ENCODE measurements at places on chromosomes 7 and 10.
A peak's percentile ranks its signal among the peaks of the same experiment; 100 is the strongest.

DNA sequence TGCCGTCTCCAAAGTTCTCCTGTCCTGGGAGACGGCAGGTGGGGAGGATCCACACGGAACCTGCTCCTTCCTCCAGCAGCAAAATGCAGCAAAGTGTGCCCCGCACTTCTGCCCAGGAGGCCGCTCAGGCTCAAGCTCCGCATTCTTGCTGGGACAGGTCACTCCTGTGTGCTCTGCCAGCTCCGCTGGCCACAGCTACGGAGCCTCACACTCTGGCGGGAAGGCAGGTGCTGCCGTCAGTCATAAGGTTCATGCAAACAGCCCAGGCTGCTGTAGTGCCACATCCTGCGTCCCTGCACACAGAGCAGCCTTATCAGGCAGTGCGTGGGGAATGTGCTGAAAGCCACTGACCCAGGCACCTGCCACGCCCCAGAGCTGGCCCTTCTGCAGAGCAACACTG lies 22.4 kb downstream of the ADGRA1 start:
- H3K4me3 ChIP-seq = no peak overlapping the region
- no peak for DNase-seq
- H3K27ac ChIP-seq = no peak overlapping the region
- peaks cover 1% of the 10 kb centered on the region for H3K27me3 ChIP-seq
- no peaks in the 10 kb centered on the region for H3K36me3 ChIP-seq

DNA sequence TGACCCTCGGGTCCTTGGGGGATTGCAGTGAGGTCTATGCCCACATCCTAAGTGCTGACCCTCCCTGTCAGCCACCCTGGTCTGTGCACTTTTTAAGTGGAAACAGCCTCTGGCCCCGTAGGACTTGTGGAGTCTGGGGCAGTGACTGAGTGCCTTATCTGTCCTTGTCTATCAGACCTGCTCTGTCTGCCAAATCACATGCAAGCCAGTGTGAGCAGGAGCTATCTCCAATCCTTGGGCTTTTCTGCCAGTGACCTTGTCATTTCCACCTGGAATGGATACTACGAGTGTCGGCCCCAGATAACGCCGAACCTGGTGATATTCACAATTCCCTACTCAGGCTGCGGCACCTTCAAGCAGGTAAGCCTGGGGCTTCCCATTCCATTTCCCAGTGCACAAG lies 62.7 kb downstream of the C10orf120 start:
- H3K4me1 ChIP-seq = no peaks in the 10 kb centered on the region
- no peak overlapping the region for H3K4me3 ChIP-seq
- no peaks in the 10 kb centered on the region for H3K36me3 ChIP-seq
- H3K27ac ChIP-seq = no peak overlapping the region
- DNase-seq = no peak
- H3K27me3 ChIP-seq = peaks cover 39% of the 10 kb centered on the region

DNA sequence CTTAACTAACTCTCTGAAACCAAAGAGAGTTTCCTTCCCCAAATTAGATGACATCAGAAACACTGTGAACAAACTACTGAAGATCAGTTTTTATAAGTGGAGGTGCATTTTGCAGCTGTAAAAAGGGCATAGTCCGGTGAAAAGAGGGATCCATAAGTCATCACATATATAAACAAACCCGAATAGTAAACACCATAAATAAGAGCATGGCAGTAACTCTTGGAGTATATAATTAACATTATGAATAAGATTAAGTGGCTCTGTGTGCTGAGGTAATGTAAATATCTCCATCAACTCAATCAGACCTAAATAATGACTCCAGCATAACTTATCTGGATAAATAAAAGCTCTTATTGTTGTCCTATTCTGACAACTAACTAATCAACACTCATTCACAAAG lies 43.0 kb upstream of the SHTN1 start:
- no peaks in the 10 kb centered on the region for H3K4me1 ChIP-seq
- H3K27me3 ChIP-seq = peaks cover 7% of the 10 kb centered on the region
- H3K4me3 ChIP-seq = no peak overlapping the region

GRCh38 chr7:132554446-132554845 lies 21.8 kb downstream of the PLXNA4 start:
- no peak overlapping the region for H3K27ac ChIP-seq
- no peaks in the 10 kb centered on the region for H3K36me3 ChIP-seq
- H3K4me3 ChIP-seq = no peak overlapping the region
- H3K4me1 ChIP-seq = no peaks in the 10 kb centered on the region
- no peak for DNase-seq

- H3K4me1 ChIP-seq = peaks cover 35% of the 10 kb centered on the region
- no peaks in the 10 kb centered on the region for H3K27me3 ChIP-seq
- no peak for DNase-seq
- no peak overlapping the region for H3K4me3 ChIP-seq
Measured at GRCh38 chr7:131355917-131356777, 28.5 kb downstream of the MKLN1 start.

DNA sequence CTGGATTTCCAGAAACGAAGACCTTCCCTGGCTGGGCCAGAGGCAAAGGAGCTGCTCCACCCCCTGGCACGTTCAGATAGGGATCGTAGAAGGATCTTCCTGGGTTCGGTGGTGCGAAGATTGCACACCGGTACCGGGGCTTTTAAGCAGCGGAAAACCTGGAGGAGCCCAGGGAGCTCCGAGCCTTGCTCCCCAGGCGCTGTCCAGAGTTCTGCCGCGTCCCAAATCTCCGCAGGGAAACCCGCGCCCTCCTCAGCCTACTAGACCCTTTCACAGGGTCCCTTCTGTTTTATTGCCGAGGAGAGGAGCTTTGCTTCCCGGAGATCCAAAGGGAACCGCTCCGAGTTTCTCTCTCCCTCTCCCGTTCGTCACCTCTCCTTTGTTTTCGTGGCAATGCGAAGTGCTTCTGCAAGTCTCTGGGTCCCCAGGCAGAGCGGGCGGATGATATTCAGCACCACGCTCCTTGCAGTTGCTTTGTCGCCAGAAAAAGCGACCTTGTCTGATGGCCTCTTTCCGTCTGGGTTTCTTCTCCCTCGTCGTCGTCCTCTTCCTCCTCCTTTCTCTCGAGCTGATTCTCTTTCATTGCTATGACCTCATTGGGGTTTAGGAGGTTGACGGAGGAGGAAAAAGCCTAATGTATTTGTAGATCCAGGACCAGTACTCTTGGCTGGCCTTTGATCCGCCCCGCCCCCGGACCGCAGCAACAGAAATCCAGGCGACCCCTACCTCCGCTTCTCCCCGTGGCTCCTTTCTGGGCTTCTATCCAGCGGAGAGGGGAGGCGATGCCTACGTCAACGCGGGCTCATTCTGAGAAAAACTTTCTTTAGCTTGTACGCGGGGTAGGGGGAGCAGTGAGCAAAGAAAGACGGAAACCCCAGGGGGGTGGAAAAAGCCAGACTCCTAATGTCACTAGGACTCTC lies at the start of gene TMEM196:
TMEM196 (minus strand) TSS at position 777 of the 920 bp plus-strand sequence. CDS start 921 bp downstream, outside the sequence.
- H3K4me1 ChIP-seq = peaks cover 14% of the 10 kb centered on the region
- peak within 1 kb of the TSS; percentile 59 for H3K4me3 ChIP-seq
- peaks cover 64% of the 10 kb centered on the region for H3K27me3 ChIP-seq

DNA sequence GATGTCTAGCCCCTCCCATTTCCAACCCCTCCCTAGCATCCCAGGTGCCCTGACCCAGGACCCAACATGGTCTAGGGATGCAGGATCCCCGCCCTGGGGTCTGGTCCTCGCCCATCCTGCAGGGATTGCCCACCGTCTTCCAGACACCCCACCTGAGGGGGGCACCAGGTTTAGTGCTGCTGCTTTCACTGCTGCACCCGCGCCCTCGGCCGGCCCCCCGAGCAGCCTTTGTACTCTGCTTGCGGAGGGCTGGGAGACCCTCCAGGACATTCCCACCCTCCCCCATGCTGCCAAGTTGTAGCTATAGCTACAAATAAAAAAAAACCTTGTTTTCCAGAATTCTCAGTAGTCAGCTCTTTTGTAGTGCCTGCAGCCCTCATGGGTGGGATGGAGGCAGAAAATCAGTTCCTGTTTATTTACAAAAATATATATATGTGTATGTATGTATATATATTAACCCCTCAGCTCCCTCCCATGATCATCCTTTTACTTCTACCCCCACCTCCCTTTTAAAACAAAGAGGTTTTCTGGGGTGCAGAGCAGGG lies 9.7 kb downstream of the ZYX start:
- peaks cover 16% of the 10 kb centered on the region for H3K4me1 ChIP-seq
- peaks cover 32% of the 10 kb centered on the region for H3K36me3 ChIP-seq
- H3K27me3 ChIP-seq = no peaks in the 10 kb centered on the region
- H3K4me3 ChIP-seq = no peak overlapping the region
- DNase-seq = no peak
- H3K27ac ChIP-seq = no peak overlapping the region

GRCh38 chr10:10055656-10056442 lies 961.8 kb upstream of the CELF2 start:
- H3K4me1 ChIP-seq = peaks cover 16% of the 10 kb centered on the region
- H3K27ac ChIP-seq = no peak overlapping the region

DNA sequence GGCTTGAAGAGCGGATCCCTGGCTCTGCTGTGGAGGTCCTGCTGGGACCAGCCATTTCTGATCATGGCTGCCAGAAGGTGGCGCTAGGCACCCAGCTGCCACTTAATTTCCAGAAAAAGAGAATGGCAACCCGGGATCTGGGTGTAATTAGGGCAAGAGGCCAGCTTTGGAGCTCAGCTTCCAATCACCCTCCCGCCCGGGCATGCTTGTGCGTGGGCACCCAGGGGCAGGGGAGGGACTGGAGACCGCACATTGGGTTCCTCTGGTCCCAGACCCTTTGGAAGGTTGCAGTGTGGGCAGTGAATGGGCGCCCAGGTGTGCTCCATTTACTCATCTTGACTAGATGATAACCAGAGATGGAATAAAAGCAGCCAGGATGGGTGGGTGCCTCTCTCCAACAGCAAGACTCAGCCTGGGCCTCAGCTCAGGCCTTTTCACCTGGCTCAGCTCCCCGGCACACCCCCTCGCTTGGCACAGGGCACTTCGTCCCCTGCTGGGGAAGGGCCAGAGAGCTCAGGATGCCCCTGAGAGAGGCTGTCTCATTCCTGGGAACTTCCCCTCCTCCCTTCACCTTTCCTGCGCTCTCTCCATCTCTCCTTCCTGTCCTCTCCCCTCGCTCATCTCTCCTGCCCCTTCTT lies 14.7 kb downstream of the FAM241B start:
- peaks cover 28% of the 10 kb centered on the region for H3K4me1 ChIP-seq
- H3K4me3 ChIP-seq = no peak overlapping the region

DNA sequence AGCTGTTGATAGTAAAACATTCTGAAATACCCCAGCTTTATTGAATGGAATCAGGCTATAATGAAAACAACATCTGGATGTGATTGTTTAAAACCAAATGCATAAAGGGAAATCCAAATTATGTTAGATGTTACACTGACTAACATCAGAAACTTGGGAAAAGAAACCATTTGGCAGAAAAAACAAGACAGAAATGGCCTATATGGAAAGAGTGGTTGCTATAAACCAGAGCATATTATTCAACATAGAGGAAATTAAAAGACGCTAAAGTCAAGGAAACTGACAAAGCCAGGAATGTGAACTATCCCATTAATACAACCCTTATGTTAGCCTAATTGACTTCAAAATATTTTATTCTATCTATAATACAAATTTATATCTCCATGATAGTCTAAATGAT lies 53.0 kb upstream of the CABCOCO1 start:
- H3K4me3 ChIP-seq = no peak overlapping the region
- peaks cover 41% of the 10 kb centered on the region for H3K4me1 ChIP-seq
- H3K27me3 ChIP-seq = no peaks in the 10 kb centered on the region
- no peaks in the 10 kb centered on the region for H3K36me3 ChIP-seq
- no peak for DNase-seq
- H3K27ac ChIP-seq = peak overlapping the region; percentile 37

DNA sequence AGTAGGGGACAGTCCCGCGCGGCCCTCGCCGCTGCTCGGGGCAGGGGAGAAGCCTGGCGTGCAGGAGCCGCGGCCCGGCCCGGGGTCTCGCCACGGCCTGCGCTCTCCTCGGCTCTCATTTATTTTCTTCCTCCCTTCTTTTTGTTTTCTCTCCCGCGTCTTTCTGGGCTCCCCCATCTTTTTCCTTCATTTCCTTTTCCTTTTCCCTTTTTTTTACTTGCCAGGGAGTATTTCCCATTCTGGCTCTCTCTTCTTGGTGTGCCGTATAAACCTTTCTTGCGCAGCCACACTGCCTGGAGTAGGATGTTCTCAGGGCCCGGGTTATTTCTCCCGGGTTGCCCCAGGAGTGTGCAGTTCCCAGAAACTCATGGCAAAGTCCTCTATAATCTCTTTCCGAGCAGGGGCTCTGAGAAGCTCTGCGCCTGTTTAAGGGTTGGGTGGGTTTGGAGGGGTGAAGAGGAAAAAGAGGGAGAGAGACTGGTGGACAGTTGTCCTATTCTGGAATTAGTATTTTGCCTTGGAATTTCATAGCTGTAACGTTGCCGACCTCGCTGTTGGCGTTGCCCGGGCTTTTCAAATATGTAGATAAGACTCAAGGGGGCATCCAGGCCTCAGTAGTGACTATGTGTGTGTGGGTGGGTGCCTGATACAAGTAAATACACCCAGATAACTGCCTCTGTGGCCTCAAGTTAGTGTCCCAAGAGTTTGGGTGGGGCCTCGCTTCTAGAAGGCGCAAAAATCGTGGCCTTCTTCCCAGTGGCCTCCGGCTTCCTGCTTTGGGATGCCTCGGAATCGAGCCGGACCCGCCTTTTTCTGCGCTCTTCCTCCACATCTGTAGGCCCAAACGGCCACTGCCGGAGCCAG lies 4.3 kb upstream of the ZNF503 start:
- peaks cover 9% of the 10 kb centered on the region for H3K27me3 ChIP-seq
- H3K4me1 ChIP-seq = peaks cover 43% of the 10 kb centered on the region
- no peaks in the 10 kb centered on the region for H3K36me3 ChIP-seq
- H3K4me3 ChIP-seq = peak overlapping the region; percentile 80
- no peak for DNase-seq

- no peak for DNase-seq
- H3K4me3 ChIP-seq = no peak overlapping the region
- no peaks in the 10 kb centered on the region for H3K27me3 ChIP-seq
- no peak overlapping the region for H3K27ac ChIP-seq
- H3K36me3 ChIP-seq = peaks cover 12% of the 10 kb centered on the region
Measured at GRCh38 chr10:34213193-34213804, 601.8 kb downstream of the PARD3 start.

- H3K4me3 ChIP-seq = no peak overlapping the region
- no peak for DNase-seq
- no peak overlapping the region for H3K27ac ChIP-seq
- H3K36me3 ChIP-seq = no peaks in the 10 kb centered on the region
- peaks cover 4% of the 10 kb centered on the region for H3K27me3 ChIP-seq
Measured at GRCh38 chr7:94228223-94228622, 166.5 kb upstream of the COL1A2 start.

- no peak overlapping the region for H3K27ac ChIP-seq
- peaks cover 41% of the 10 kb centered on the region for H3K27me3 ChIP-seq
- no peak overlapping the region for H3K4me3 ChIP-seq
- no peaks in the 10 kb centered on the region for H3K36me3 ChIP-seq
Measured at GRCh38 chr10:86073199-86073977, 293.2 kb downstream of the GRID1 start.

DNA sequence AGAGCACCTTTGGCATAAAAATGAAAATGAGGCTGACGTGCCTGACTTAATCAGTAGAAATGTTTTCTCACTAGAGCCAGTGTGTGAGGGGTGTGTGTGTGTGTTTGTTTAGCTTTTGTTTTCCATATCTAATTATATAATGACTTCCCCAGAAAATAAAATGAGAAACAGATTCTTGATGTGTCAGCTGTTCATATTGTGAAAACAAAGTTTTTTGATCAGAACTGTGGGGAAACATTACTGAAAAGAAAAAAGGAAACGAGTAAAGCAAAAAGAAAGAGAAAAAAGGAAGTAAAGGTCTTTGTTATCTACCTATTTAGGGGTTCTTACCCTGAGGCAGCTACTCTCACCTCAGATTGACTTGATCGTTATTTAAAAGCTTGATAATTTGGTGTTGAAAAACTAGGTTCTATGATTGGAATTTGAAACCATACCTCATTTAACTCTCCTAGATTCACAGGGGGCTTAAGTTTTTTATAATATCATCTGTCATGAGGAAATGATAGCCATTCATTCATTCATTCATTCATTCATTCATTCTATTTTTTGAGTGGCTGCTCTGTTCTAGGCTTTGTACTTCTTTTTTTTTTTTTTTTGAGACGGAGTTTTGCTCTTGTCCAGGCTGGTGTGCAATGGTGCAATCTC lies 58.0 kb downstream of the CREM start:
- no peaks in the 10 kb centered on the region for H3K27me3 ChIP-seq
- peaks cover 6% of the 10 kb centered on the region for H3K36me3 ChIP-seq

Measured in mesothelial cell of epicardium (in vitro differentiated cells).